ENCODE measurements at places on chromosomes 13 and 19. TPM values are rescaled to one million over a fixed set of nuclear protein-coding genes. Genes with fewer than 3 reads are reported as not detected.
A peak's percentile ranks its signal among the peaks of the same experiment; 100 is the strongest.

GRCh38 chr13:24630851-24631620, 49.2 kb upstream of the ATP12A start:
- H3K4me1 ChIP-seq = no peaks in the 10 kb centered on the region
- no peak overlapping the region for H3K4me3 ChIP-seq
- no peak for DNase-seq
- H3K27me3 ChIP-seq = peaks cover 2% of the 10 kb centered on the region
- no peaks in the 10 kb centered on the region for H3K36me3 ChIP-seq
- no peak overlapping the region for H3K27ac ChIP-seq

DNA sequence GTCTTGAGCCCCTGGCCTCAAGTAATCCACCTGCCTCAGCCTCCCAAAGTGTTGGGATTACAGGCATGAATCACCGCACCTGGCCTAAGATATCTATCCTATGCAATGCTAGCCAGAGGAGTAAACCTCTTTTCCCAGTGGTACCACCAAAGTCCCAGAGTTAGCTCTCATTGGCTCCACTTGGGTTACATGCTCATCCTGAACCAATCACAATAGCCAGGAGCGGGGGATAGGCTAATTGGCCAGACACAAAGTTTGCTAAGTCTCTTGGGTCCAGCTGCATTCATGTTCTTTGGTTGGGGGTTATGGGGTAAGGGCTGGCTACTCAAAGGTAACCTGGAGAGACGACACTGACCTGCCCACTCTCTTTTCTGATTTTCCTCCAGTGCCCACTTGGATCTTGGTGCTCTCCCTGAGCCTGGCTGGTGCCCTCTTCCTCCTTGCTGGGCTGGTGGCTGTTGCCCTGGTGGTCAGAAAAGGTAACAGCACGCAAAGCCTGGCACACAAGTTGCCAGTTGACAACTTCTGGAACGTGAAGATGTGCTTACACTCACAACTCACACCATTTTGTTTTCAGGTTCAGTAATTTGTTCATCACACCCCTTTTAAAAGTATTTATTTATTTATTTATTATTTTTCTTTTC, 7.8 kb downstream of the C19orf38 start:
- no peak for DNase-seq
- no peak overlapping the region for H3K4me3 ChIP-seq
- no peaks in the 10 kb centered on the region for H3K27me3 ChIP-seq
- H3K27ac ChIP-seq = no peak overlapping the region
- peaks cover 4% of the 10 kb centered on the region for H3K4me1 ChIP-seq

DNA sequence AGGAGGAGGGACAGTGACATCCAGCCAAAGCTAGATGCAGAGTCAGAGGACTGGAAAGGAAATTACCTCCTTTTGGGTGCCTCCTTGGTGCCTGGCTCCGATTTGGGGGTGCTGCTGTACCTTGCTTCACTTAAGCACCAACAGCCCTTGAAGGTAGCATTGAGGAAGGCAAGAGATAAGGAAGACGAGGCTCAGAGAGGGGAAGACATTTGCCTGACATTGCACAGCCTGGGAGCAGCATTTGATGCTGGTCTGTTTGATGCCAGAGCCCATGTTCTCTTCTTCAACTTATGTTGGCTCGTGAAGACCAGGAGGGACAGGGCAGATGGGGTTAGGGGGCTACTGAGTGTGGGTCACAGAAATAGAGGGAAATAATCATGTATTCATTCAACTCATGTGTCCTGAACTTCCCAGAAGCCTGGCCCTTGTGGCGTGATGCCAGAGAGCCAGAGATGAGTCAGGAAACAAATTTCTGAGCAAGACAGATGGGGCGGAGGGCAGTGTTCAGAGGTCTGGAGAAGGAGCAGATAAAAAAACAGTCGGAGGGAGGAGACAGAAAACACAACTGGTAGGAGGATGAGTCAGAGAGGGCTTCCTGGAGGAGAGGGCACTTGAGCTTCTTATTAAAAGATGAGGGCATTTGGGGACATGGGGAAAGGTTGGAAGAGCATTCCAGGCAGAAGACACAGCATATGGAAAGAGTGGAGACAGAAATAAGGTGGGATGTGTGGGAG, 3.0 kb upstream of the C19orf81 start:
- H3K4me3 ChIP-seq = no peak overlapping the region
- no peak overlapping the region for H3K27ac ChIP-seq
- DNase-seq = no peak

The CEBPG gene
- 41.1 TPM for total RNA-seq

- no peak overlapping the region for H3K4me3 ChIP-seq
- no peaks in the 10 kb centered on the region for H3K36me3 ChIP-seq
- DNase-seq = no peak
- no peak overlapping the region for H3K27ac ChIP-seq
Measured at GRCh38 chr13:78586706-78587105, 16.6 kb downstream of the POU4F1 start.

DNA sequence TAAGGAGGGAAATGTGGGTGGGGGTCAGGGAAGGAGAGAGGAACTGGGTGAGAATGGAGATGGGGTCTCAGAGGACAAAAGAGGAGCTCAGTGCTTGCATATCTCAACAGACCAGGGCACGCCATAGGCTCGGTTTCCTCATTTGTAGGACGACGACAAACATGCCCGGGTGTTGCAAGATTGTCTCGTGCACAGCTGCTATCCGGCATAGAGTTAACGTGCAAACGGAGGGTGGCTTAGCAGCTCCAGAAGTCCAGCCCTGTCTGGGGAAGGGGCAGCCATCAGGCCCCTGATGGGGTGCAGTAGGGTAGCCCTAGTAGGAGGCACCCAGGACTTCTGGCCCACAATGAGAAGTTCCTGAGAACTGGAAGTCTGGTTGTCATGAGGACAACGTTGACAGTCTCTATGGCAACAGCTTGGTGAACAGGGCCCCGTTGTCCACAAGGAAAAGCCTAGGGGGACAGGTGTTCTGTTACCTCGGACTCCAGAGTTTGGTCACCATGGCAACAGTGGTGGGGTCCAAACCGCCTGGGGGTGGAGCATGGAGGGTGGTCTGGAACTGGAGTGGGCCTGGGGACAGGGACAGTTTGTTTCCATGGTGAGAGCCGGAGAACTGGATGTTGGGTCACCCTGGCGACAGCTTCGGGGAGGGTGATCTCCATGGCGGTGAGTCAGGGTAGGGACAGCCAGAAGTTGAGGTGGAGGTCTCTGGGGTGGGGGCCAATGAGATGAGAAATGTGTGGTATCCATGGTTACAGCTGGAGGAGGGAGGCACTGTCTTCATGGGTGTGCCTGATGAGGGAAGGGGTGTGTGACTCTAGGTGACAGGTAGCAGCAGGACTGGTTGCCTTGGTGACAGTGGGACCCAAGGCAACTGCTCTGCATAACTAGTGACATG, 16.8 kb downstream of the TM6SF2 start:
- H3K4me1 ChIP-seq = peaks cover 2% of the 10 kb centered on the region
- peaks cover 36% of the 10 kb centered on the region for H3K27me3 ChIP-seq
- H3K27ac ChIP-seq = no peak overlapping the region
- H3K36me3 ChIP-seq = no peaks in the 10 kb centered on the region
- no peak overlapping the region for H3K4me3 ChIP-seq

GRCh38 chr13:25281193-25281934, 5.9 kb downstream of the MTMR6 start:
- peaks cover 3% of the 10 kb centered on the region for H3K36me3 ChIP-seq
- H3K4me1 ChIP-seq = peaks cover 23% of the 10 kb centered on the region
- H3K27ac ChIP-seq = peak overlapping the region; percentile 3

Data from osteocyte (in vitro differentiated cells).